NCI-H1694 (cell line): ENCODE measurements at places on chromosomes 5 and 9.

GRCh38 chr5:10521466-10522223 lies 42.2 kb upstream of the ANKRD33B start:
- DNase-seq = no peak

DNA sequence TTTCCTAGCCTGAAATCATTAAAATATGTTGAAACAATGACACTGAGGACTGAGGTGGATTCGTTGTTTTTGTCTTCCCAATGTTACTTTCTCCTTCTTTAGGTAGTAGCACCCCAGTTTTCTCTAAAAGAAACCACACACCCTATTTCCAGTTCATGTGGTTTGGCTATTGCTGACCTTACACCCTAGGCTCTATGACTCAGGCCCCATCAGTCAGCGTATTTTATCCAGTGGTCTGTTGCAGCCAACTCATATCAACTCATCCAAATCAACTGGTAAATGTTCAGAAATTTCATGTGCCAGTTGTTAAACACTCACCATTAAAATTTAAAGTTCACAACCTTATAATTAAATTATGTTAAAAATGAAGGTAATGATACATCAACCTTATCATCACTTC lies 44.6 kb upstream of the NFIB start:
- DNase-seq = no peak

DNA sequence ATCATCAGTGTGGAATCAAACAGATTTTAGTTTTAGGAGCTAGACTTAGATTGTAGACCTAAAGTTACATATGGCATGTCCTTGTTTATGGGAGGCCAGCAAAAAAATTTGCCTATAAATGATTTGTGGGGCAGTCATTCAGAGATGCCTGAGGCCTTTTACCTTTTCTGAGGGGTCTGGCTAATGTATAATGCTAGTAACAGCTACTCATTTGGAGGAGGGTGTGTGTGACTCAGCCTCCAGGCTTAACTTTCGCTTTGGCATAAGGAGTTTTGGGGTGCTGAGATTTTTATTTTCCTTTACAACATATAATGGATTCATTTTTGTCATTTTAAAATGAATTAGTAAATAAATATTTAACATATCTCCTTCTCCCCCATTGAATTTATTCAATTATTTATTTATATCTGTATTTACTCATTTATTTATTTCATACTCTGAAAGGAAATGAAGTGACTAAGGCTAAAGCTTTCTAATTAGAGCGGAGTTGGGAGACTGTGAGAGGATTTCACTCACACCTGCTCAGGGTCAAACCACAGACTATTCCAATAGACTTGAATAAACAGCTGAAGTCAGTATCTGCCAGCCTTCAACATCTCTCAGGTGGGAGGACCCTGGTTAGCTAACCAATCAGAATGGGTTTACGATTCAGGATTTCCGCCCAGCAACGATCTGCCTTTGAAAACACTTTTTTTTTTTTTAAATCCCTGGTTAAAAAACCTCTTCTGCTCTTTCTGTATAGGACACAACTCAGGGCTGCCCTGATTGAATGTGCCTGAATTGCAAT lies 487.5 kb upstream of the SGCD start:
- no peak for DNase-seq

GRCh38 chr9:78001946-78002731 lies 29.5 kb downstream of the GNAQ start:
- DNase-seq = no peak

DNA sequence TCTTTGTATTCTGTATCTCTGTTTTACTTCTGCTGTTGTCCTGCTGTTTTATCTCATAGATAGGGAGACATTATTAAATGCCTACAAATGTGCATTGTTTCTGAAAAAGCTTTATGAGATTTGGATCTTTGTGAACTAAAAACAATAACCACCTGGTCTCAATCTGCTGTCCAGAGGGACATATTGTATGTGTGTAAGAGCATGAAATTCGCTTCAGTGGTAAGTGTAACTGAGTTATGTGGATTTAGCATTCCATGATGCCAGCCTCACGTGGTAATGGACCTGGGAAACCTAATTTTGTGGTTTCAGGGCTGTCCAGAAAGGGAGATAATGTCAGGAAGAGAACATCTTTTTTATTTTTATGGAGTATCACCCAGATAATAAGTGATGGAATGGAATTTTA lies 119.3 kb downstream of the GDNF start:
- no peak for DNase-seq

GRCh38 chr9:127541865-127542264 lies 70.2 kb upstream of the STXBP1 start:
- DNase-seq = no peak

GRCh38 chr5:134477462-134478245 lies 47.8 kb upstream of the JADE2 start:
- DNase-seq = no peak

- DNase-seq = no peak
Observed at GRCh38 chr5:75707911-75708509, 9.2 kb downstream of the POC5 start.

DNA sequence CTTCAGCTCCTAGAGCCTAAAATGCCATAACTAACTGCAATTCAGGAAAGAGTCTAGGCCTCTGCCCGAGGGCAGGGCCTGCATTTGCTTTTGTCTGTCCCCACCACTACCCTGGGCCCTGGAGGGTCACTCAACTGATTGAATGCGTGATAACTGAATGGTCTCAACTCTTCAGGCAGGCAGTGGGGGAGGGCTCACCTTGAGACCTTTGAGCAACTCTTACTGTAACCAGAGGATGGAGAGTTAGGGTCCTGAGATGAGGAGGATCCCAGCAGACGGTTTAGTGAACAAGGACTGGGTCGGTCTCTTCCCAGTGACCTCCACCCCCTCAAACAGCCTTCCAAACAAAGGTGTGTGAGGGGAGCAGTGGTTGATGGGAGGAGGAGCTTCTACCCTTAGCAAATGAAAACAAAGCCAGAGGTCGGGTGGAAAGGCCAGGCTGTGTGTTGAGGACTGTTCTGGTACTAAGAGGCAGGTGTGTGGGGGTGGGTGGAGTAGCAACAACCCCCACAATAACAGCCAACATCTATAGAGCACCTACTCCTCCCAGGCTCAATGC lies 59.4 kb downstream of the CXXC5 start:
- DNase-seq = no peak

GRCh38 chr9:91315191-91315590 lies 46.5 kb downstream of the AUH start:
- DNase-seq = no peak

DNA sequence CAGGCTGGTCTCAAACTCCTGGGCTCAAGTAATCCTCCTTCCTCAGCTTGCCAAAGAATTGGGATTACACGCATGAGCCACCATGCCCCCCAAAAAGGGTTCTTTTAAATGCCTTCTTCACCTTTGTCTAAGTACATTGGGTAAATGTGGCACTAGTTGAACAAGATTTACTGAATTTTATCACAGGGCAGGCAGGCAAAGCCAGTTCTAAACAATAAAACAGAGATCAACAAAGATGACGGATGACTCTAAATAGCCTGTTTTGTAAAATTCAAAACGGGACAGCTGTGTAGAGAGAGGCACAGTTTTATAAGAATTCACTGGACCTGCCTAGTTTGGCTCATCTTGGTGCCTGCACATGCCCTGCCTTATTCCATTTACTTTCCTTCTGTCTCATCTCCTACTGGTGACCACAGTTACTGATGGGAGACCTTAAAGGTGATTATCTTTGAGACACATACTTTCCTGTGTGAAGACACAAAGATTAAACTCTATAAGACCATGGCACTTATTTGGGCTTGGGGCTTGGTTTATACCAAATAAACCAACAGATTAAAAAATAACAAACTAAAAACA lies 149.6 kb upstream of the DMRT1 start:
- DNase-seq = no peak

DNA sequence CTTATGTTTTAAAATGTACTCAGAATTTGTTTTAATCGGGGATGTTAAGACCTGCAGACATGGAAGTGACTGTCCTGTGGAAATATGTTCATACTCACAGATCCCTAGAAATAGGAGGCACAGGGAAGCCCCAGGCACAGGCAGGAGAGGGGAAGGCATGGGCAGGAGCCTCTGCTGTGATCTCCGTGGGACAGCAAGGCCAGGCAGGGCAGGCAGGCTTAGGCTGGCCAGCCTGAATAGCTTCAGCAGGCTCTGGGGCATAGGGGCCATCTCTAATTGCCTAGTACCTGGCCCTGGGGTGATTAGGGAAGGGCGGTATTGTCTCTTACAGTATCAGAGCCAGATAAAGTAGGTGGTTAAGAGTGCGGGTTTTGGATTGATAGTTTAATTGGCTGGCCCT lies 59.8 kb upstream of the PLEKHG4B start:
- no peak for DNase-seq

- no peak for DNase-seq
Observed at GRCh38 chr5:3377176-3377575, 218.5 kb upstream of the IRX1 start.
